ENCODE measurements at places on chromosomes 11 and 22.

- DNase-seq = no peak
Measured at GRCh38 chr22:38294193-38294592, 21.4 kb upstream of the TMEM184B start.

GRCh38 chr11:93817426-93818348, 32.7 kb downstream of the VSTM5 start:
- no peak for DNase-seq

GRCh38 chr11:131353766-131354165, 16.6 kb upstream of the NTM start:
- no peak for DNase-seq

DNA sequence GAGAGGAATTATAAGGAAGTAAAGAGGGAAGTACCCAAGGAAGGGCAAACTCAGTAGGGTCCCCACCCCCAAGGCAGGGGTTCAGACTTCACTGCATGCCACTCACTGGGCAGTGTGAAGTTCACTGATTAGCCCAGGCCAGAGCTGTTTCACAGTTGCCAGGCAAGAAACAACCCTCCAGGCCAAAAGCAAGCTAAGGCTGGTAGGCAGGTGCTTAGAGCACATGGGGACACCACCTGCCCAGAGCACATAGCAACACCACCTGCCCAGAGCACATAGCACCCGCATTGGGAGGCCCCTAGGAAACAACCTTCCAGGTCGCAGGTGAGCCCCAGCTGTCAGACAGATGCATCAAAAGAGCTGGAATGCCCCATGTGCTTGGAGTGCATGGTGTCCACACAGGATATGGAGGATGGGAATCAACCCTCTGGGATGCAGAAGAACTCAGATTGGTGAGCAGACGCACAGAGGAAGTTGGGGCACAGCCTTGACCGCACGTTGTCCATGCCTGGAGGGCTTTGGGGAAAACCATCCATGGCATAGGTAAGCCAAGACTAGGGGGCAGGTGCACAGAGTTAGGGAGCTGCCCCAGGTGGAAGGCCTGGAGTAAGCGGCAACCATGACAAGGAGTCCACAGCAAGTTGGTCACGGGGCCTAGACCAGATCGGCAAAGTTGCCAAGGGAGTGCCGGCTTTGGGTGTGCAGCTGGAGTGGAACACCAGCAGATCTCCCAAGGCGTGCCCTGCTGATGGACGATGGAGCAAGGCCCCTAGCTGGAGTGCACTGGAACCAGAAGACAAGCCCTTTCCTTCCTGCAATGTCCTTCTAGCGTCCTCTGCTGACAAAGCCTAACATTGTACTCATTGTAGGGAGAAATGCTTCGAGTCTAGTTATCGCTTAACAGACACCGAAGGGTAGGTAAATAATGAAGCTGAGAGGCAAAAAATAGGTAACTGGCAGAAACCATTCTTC, 7.8 kb upstream of the TMEM216 start:
- DNase-seq = no peak

- no peak for DNase-seq
Measured at GRCh38 chr11:36620246-36620645, 22.2 kb upstream of the RAG2 start.

DNA sequence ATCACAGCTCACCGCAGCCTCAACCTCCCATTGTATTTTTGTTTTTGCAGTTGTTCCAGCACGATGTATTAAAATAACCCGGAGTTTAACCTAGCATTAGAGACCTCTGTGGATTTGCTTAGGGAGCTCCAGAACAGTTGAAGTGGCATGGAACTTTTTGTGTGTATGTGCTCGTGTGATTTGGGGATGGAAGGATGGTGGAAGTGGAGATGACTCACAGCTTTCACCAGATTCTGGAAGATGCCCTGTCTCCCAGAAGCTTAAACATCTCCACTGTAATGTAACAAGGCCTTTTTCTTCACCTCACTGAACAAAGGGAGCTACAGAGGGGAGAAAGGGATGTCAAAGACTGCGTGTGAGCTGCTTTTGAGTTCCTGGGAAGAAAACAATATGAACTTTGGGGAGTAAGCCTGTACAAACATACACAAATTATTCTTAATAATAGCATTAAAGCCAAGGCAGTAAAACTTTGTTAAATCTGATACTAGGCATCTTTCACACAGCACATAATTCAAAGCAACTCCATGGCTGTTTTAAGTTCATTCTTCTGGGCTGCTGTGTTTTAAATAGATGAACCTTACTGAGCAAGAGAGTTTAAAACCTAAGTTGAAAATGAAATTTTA, 226.4 kb downstream of the ADAMTS15 start:
- no peak for DNase-seq

- DNase-seq = no peak
Measured at GRCh38 chr11:60699284-60699691, at the start of gene MS4A8. Gene MS4A8 (plus strand): TSS chr11:60699612. CDS start chr11:60700861, 1,249 bp downstream.
